ENCODE measurements at places on chromosomes 16 and 17.

- DNase-seq: no peak
These were observed 41.1 kb upstream of the DHRS7B start for GRCh38 chr17:21085707-21086106.

DNA sequence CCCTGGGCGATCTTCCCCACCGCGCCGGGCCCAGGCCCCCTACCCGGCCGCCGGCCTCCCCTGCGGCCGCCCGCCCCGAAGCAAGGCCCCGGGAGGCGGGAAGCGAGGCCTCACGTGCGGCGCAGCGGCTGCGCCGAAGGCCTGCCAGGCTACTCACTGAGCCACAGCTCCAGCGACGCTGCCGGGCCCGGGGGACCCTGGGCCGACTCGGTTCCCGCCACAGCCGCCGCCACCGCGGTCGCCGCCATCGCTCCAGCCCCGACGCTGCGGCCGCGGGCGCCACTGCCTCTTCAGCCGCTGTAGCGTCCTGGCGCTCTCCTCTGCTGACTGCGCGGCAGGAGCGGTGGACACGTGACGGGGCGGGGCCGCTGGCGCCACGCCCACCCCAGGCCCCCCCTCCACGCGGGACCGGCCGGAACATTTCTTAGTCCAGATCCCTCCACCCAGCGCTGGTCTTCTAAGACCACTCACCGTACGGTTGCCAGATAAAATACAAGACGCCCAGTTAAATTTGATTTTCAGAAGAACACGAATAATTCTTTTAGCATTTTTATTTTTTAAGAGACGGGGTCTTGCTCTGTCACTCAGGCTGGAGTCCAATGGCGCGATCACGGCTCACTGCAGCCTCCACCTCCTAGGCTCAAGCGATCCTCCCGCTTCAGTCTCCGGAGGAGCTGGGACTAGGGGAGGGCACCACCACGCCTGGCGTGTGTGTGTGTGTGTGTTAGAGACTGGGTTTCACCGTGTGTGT, at the start of gene GGA2:
Gene GGA2, minus strand, starts transcription at position 331 of the 751 bp plus-strand sequence. Its CDS starts 83 bp downstream, at position 248.
- DNase-seq: peak; percentile 81

- DNase-seq: peak; percentile 81
These were observed 2.9 kb downstream of the GNAO1 start for GRCh38 chr16:56193951-56194726.

DNA sequence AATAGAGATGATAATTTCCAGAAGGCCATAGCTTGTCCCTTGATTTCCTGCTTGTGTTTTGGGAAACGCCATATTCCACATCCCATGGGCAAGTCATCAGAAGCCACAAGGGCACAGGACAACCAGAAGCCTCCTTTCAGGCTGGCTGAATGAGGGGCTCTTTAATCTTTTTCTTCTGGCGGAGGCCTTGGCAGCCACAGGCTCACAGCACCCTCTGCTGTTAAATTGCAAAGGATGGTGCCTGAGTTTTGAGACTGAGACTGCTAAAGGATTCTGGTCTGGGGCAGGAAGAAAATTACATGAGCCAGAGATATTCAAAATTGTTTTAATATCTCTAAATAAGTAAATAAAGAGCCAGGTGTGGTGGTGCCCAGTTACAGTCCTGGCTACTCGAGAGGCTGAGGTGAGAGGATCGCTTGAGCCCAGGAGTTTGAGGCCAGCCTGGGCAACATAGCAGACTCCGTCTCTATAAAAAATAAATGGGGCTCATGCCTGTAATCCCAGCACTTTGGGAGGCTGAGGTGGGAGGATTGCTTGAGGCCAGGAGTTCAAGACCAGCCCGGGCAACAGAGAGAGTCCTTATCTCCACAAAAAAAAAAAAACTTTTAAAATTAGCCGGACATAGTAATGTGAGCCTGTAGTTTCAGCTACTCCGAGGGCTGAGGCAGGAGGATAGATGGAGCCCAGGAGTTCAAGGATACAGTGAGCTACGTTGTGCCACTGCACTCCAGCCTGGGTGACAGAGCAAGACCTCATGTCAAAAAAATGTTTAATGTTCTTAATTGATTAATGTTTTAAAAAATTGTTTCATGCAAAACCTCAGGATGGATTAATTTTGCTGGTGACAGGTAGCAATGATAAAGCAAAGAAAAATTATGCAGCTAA, 26.3 kb downstream of the AARSD1 start:
- DNase-seq: peak; percentile 64

DNA sequence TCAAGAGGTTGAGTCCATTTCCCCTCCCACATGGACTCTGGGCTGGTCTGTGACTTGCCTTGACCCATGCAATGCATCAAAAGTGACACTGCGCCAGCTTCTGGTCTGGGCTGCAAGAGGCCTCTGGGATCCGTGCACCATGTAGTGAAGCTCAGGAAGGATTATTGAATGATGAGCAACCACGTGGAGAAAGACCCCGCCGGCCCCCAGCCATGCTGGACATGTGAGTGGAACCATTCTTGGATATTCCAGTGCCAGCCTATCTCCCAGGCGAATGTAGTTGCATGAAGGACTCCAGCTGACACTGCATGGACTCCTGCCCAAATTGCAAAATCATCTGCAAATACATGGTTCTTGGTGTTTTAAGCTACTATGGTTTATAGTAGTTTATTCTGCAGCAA, 7.6 kb upstream of the ALOX15B start:
- DNase-seq: no peak

GRCh38 chr17:73324160-73324475, 12.3 kb upstream of the CDC42EP4 start:
- DNase-seq: no peak

GRCh38 chr17:48322060-48322459, 108.0 kb downstream of the SKAP1 start:
- DNase-seq: no peak

DNA sequence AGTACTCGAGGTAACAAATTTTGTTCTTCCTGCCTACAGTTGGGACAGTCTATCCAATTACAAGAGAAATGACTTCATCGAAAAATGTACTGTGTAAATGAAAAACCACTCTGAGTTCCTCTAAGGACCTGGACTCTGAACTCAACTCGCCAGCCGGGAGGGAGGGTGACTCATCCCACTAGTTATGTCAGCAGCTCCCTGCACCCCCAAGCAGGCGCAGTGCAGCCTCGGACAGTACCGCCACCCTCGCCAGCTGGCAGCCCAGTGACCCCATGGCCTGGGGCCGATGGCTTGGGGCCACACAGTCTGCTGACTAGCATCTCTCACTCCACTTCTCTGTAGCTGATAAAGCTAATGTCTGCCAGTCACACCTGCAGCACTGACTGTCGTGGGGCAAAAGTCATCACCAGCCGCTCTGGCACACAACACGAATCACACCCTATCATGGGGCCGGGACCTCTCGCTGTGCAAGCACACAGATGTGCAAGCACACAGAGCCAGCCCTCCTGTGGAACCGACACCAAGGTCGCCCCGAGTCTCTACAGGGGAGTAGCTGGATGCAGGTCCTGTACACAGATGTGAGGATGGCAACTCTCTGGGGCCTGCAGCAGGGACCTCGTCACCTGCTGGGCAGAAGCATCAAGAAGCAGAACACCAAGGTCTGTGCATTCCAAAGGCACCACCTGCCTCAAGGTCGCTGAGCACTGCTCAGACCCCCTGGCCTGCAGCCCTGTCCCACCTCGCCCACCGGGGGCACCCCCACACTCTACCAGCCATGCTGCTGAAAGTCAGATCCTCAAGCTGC, 5.7 kb downstream of the CSNK1D start:
- DNase-seq: no peak

DNA sequence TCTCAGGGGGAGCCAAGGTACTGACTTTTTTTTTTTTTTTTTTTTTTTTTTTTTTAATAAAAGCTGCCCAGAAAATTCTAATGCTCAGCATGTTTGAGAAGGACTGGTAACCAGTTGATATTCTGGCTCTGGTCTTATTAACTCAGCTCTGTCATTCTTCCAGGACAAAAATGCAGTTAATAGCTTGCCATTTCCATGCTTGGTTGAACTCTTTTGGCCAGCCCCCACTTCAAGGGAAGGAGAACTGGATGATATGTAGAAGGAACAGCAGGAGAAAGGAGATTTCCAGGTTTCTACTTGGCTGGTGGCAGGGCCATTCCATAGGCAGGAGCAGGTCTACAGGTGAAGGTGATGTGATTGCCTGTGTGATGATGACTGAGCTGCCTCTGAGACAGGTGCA, 59.2 kb upstream of the TANC2 start:
- no peak for DNase-seq

DNA sequence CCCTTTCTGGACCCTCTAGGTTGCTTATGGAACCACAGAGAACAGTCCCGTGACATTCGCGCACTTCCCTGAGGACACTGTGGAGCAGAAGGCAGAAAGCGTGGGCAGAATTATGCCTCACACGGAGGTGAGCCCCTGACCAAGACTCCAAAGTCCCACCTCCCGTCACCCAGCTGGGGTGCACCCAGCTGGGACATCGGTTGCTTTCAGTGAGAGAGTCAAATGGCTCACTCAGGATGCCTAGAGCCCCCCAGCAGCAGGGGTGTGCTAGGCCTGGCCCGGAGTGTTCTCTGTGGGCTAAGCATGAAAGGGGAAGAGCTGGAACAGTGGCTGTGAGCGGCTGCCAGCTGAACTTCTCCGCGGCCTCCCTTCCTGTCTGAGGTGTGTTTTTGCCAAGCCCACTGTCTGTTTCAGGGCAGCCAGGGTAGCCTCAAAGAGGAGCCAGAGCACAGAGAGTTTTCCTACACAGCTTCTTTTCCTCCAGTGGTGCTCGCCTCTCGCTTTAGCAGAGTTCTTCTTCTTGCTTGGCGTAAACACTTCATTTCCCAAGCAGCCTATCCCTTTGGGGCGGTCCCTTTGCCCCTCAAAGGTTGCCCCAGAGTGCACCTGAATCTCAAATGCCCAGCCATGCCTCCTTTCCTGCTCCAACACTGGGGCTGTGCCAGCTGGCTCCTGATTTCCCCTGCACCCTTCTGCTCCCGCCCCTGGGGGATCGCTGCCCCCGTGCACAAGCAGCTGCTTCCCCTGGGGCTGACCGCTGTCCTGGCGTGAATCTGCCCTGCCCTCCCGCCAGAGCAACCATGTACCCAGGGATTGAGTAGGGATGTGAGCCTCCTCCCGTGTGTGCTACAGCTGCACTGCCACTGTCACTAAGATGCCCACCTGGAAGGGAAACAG, 2.6 kb upstream of the CHAD start:
- DNase-seq: no peak

DNA sequence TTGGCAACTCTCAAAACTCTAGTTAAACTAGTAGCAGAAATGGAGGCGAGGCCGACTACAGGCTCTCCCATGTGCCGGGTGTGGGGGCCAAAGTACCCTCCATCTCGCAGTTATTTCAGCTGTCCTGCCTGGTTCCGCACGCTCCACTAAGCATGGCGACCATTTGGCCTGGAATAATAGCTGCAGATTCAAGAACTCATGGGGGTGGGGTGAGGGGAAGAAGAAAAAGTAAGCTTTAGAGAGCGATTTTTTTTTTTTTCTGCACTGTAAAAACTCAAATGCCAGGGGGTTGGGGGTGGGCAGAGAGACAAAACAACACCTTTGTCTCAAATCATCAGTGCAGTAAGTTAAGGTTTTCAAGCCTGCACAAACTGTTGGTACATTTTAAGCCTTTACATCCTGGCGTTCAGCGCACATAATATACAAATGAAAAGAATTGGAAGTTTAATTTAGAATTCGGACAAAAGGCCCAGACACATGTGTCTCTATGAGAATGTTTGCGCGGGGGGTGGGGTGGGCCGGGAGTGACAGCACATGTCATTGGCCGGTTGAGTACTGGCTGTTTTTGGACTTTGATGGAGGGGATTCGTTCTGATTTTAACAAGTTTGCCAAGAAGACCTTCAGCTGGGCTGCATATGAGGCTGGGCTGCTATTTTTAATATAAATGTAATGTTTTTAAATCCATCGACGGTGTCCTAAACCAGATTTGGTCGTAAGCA, 694.7 kb upstream of the SALL1 start:
- no peak for DNase-seq

- DNase-seq: no peak
These were observed 162.5 kb downstream of the MAF start for GRCh38 chr16:79437764-79438751.

- no peak for DNase-seq
These were observed 48.4 kb upstream of the SKAP1 start for GRCh38 chr17:48478224-48479013.

GRCh38 chr17:8739097-8739496, 5.5 kb downstream of the CCDC42 start:
- no peak for DNase-seq

GRCh38 chr16:68756239-68756915, 19.3 kb downstream of the CDH1 start:
- DNase-seq: no peak

GRCh38 chr16:65373097-65373496, 251.2 kb upstream of the CDH11 start:
- DNase-seq: no peak

DNA sequence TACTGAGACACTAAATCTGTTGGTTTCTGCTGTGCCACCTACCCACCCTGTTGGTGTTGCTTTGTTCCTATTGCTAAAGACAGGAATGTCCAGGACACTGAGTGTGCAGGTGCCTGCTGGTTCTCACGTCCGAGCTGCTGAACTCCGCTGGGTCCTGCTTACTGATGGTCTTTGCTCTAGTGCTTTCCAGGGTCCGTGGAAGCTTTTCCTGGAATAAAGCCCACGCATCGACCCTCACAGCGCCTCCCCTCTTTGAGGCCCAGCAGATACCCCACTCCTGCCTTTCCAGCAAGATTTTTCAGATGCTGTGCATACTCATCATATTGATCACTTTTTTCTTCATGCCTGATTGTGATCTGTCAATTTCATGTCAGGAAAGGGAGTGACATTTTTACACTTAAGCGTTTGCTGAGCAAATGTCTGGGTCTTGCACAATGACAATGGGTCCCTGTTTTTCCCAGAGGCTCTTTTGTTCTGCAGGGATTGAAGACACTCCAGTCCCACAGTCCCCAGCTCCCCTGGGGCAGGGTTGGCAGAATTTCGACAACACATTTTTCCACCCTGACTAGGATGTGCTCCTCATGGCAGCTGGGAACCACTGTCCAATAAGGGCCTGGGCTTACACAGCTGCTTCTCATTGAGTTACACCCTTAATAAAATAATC, 14.6 kb downstream of the STH start:
- DNase-seq: no peak

- DNase-seq: peak; percentile 56
These were observed 853 bp upstream of the PDK2 start for GRCh38 chr17:50094243-50094752.

DNA sequence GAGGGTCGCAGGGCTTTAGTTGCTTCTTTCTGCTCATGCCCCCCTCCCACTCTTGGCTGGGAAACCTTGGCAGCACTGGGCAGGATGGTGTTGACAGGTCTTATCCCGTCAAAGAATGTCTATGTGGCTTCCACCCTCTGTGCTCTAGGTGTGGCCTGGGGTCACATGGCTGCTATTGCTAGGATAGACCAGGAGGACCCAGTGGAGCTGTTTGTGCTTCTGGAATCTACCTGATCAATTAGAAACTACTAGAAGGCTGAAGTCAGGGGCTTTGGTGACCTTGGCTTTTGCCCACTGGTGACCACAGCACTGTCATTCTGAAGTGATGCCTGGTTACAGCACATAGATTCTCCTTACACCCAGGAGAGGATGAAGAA, 105.8 kb downstream of the CMIP start:
- DNase-seq: no peak
